ENCODE measurements at places on chromosomes 7 and 10.

GRCh38 chr10:111211706-111212105 lies 134.9 kb downstream of the ADRA2A start:
- peak; percentile 60 for DNase-seq

DNA sequence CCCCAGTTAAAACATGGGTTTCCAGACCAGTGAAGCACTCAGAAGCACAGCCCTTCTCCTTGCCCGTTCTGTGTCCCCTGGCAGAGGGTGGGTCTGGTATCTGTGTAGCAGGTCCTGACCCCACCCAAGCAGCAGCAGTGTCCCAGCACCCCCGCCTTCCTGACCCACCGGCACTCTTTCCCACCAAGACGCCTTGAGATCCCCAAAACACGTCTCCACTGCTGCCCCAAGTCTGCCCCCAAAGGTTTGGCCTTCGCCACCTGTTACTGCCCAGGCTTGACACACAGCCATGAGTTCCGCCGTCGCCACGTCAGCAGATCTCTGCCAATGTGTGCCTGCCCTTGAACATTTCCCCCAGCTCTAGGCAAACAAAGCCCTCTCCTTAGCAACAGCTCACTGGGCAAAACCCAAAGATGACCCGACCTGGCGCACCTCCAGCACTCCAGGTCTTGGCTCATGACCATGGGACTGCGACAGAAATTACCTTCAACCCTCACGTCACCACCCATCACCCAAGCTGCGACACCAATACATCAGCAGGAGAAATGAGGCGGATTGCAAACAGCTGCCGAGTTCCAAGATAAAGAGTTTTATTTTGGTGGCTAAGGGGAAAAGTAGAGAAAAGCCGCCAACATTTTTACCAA lies 75.6 kb downstream of the CTBP2 start:
- DNase-seq = no peak

DNA sequence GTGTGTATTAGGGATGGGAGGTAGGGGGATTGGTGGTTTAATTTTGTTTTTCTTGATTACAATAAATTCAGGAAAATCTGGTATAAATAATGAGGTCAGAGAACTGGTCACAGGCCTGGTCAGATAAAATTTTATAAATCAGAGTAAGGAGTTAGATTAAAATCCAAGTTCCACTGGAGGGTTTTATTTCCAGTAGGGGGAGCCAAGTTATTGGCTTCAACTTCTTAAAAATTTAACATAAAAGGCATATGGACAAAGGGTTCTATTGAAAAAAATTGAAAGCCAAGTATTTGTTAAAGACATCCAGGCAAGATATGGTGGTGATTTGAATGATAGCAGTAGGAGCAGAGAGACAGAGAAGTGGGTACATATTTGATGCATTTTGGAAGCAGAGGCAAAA lies 763.3 kb downstream of the SORCS1 start:
- peak; percentile 44 for DNase-seq

DNA sequence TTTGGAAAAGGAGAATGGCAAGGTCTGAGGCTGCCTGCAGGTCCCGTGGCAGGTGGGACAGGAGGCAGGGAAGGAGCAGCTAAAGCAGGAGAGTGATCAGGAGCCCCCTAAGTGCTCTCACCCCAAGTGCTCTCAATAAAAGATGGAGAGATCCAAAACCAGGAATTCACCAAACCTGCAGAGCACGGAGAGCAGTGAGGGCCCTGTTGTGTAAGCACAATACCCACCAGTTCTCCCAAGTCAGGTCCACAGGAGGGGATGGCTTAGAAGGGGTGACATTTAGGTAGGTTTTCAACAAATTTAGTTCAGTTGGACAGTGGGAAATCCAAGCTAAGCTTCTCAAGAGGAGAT lies 40.8 kb downstream of the GNA12 start:
- no peak for DNase-seq

DNA sequence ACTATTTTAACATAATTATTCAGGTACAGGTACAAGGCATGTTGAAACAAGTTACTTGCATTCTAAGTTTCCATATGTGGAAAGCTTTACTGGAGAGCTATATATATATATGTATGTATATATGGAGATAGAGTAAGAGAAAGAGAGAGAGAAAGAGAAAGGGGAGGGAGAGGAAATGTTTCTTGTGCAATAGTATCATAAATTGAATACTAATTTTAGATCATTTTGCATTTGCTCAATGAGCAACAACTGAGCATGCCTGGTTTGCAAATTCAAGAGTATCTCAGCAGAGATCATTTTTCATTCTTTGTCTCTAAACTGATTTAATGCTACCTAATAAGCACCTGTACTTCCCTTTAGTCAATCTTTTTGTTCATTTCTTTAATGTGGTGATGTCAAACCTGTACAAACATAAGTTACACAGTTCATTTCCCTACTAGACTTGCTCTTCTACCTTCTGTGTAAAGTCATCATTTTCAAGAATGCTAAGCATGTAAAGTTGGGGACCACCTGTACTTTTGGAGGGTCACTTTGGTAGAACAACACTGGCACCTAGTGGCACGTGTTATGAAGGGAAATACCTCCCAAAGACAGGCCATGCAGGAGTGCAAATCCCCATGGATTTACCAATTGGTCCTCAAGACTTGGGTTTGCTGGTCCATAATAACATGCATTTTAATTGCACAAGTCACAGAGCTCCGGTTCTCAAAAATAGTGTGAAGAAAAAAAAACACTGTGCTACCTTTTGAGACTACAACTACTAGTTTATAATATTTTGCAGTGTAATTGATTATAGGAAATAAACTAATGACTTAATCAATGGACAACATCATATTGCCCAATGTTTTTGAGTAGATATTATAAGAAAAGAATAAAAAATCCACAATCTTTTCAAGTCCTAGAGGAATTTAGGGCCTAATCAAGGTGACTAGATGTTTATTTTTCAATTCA lies 431.2 kb upstream of the IGFBP3 start:
- DNase-seq = peak; percentile 68

DNA sequence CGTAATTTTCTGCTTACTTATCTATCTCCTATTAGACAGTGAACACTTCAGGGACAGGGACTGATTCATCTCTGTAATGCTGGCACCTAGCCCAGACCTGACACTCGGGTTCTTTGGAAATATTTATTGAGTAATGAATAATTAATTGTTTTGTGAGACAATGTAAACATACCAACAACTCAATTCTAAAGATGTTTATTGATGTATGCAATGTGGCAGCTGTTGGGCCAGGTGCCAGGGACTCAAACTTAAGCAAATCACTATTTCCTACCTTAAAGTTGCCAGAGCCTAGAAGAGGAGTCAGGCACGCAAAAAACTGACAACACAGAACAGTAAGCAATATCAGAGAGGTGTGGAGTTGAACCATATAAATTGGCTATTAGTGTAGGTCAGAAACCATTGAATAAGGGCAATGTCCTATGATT lies 63.6 kb upstream of the BMPER start:
- peak; percentile 90 for DNase-seq

GRCh38 chr7:126700807-126701604 lies 551.7 kb downstream of the GRM8 start:
- peak; percentile 99 for DNase-seq

GRCh38 chr10:130499541-130499940 lies 363.4 kb downstream of the GLRX3 start:
- DNase-seq = no peak

DNA sequence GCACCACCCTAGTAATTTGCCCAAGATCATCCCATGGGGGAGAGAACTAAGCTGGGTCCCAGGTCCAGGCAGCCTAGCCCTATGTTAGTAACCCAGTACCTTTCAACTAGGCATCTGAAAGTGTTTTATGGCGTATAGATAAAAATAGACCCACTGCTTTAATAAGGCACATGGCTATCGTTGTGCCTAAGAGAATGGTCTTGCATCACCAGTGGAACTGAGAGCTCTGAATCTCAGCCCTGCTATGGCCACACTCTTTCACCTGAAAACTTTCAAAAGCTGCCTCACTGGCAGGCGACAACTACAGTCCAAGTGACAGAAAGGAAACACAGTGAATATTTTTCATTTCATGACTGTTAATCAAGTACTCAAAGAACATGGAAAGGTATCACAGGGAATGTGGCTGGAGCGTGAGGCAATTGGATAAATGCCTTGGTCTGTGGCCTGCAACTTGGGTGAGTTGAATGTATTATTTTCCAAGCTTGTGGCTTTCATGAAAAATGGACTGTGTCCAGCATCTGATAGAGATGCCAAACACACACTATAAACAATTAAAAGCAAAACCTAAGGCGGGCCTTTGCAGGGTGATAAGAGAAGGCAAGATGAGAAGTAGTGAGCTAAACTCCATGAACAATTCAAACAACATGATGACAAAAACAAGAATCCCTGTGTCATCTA lies 18.0 kb upstream of the SFMBT2 start:
- no peak for DNase-seq

GRCh38 chr7:24730018-24730369 lies 27.3 kb downstream of the GSDME start:
- DNase-seq = peak; percentile 30

GRCh38 chr10:127937915-127938463 lies 31.1 kb downstream of the PTPRE start:
- no peak for DNase-seq

DNA sequence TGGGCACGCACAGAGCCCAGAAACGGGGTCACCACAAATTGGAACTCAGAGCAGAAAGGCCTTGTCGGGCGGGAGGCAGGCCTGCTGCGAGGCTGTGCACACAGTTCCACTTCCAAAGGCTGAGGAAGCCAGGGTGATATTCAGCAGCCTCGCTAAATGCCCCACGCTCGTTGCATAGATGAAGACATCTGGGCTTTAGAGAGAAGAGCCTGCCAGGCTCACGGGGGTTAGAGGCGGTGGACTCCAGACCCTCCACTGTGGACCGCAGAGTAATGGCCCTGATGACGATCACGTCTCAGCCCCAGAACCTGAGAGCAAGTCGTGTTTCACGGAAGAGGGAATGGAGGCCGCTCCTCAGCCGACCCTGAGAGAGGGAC lies 104.2 kb downstream of the DNAJB6 start:
- no peak for DNase-seq

GRCh38 chr10:21327289-21327993 lies 198.0 kb downstream of the SKIDA1 start:
- no peak for DNase-seq

DNA sequence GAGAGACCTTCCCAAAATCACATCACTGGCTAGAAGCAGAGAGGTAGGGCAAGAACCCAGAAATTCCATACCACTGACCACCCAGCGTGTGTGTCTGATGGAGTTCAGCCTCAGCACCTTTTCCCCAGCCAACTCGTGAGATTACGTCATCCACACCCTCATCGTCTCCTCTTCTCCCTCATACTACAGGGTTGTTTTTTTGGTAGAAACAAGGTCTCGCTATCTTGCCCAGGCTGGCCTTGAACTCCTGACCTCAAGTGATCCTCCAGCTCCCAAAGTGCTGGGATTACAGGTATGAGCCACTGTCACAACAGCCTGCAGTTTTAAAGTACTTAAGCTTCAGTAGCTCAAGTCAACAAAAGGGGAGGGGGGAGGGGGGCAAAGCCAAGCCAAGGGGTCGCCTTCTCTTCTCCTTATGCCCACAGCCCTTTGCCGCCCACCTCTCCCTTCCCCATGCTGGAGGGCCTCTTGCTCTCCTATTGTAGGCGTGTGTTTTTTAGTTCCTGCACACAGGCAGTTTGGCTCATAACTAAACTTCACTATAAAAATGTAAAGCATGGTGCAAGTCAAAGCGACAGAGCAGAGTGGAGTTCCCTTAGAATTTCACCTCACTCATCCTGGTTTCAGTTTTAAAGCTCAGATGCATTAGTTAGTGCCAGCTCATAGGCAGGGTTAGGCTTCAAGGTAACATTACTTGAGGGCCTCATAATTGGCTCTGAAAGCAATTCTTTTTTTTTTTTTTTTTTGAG lies 5.2 kb upstream of the PRDX3 start:
- DNase-seq = no peak

- DNase-seq = no peak
Measured at GRCh38 chr10:117162093-117163060, 24.3 kb upstream of the VAX1 start.

DNA sequence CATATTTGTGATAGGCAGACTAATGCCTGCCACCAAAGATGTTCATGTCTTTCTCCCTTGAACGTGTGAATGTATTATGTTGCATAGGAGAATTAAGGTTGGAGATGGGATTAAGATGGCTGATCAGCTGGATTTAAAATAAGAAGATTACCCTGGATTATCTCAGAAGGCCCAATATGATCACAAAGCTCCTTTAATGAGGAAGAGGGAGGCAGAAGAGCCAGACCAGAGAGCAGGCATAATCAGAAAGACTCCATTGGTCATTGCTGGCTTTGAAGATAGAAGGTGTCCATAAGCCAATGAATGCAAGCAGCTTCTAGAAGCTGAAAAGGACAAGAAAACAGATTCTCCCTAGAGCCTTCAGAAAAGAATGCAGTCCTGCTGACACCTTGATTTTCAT lies 410.3 kb downstream of the GRM8 start:
- DNase-seq = no peak

- DNase-seq = no peak
Measured at GRCh38 chr10:79413196-79413595, 32.2 kb downstream of the ZCCHC24 start.

DNA sequence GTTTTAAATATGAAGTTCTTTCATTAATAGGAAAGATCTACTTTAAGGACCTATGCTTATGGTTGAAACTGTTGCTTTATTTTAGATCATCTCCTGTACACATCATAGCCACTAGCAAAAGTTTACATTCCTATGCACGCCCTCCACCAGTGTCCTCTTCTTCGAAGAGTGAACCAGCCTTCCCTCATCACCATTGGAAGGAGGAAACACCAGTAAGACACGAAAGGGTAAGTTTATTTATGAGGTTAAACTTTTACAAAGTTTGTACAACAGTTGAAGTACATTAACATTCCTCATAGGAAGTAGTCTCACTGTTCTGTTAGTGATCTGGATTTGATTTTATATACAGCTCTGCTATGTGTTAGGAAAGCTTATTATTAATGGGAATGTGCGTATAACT lies 16.9 kb downstream of the HBP1 start:
- DNase-seq = no peak

- DNase-seq = no peak
Measured at GRCh38 chr10:79137826-79138225, 69.1 kb downstream of the ZMIZ1 start.

GRCh38 chr7:130831817-130832481 lies 97.9 kb upstream of the KLF14 start:
- peak; percentile 52 for DNase-seq

Data from epithelial cell of esophagus (primary cell).